ENCODE measurements at places on chromosomes 4 and X.

- no peak for DNase-seq
Observed at GRCh38 chr4:123844374-123844773, 447.8 kb downstream of the SPRY1 start.

- no peak for DNase-seq
Observed at GRCh38 chr4:130028552-130028951, 932.6 kb downstream of the C4orf33 start.

- DNase-seq, result no peak
Observed at GRCh38 chrX:38183596-38183995, 37.1 kb downstream of the SRPX start.

GRCh38 chrX:38985375-38985774 is 184.1 kb downstream of the MID1IP1 start:
- no peak for DNase-seq

- no peak for DNase-seq
Observed at GRCh38 chr4:80732010-80732409, 298.5 kb upstream of the BMP3 start.

- no peak for DNase-seq
Observed at GRCh38 chr4:76310683-76311082, 4.2 kb downstream of the STBD1 start.

DNA sequence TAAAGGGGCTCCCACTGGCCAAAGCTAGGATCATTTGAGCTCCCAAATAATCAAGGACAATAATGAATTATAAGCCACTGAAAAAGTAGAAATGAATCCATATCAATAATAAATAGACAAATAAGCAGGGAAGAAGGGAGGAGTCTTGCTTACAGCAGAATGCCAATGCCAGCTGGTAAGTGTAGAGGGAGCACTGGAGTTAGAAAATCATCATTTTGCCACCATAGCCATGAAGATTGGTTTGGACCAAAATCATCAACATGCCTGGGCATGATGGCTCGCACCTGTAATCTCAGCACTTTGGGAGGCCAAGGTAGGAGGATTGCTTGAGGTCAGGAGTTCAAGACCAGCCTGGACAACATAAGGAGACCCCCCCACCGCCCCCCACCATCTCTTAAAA is 20.4 kb upstream of the SH3KBP1 start:
- no peak for DNase-seq

DNA sequence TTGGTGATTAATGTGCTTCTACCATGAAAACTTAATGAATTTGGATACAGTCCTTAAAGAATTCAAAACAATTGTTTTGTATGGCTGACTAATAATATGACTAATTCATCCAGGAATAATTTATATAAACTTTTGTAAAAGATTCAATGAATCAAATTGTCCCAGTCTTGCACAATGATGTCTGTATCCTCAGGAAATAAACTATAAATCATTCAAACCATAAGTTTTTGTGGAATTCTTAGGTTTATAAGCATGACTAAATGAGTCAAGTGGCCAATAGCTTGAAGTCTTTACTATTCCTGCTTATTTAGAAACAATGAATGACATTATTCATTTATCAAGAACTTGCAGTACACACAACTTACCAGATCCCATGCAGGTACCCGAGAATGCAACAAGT is 935.0 kb upstream of the INTU start:
- no peak for DNase-seq

- DNase-seq, result no peak
Observed at GRCh38 chrX:39816871-39817731, 280.7 kb downstream of the BCOR start.

DNA sequence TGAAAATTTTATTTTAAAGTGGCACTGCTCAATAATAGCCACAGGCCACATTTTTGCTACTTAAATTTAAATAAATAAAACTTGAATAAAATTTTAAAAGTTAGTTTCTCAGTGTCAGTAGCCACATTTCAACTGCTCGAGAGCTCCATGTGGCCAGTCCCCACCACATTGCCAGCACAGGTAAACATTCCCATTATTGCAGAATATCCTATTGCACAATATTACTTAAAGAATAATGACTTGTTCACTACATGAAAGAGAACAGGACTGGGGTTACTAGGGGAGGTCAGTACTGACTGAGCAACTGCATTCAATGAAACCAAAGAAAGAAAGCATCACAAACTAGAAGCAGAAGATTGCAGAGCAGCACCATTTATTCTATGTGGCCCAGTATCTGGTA is 2201.6 kb upstream of the TENM3 start:
- no peak for DNase-seq

GRCh38 chr4:59127006-59127405 is 2016.8 kb upstream of the IGFBP7 start:
- no peak for DNase-seq

GRCh38 chr4:24686866-24687692 is 102.7 kb upstream of the DHX15 start:
- DNase-seq, result no peak

GRCh38 chr4:89509708-89510281 is 202.2 kb upstream of the GPRIN3 start:
- DNase-seq, result no peak

- no peak for DNase-seq
Observed at GRCh38 chr4:166895771-166896170, 338.5 kb downstream of the SPOCK3 start.

DNA sequence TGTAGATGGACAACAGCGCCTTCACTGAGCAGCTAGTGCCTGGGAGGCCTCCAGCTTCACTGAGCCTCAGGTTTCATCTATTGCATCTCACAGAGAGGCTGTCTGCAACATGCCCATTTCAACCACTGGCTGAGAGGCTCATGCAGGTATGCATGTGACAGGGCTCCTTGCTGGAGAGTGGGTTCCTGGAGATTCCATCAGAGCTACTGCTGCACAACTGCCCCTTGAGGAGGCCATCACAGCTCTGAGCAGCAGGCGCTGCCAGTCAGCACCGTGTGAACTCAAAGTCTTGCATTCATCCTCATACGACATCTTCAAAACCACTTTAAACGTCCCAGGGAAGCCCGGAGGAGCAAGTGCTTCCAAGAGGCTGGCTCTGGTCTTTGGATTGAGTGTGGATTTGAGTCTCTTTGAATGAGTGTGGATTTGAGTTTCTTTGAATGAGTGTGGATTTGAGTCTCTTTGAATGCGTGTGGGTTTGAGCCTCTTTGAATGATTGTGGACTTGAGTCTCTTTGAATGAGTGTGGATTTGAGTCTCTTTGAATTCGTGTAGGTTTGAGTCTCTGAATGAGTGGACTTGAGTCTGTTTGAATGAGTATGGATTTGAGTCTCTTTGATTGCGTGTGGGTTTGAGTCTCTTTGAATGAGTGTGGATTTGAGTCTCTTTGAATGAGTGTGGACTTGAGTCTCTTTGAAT is 8.7 kb downstream of the P2RY8 start:
- DNase-seq, result no peak

GRCh38 chr4:122065149-122065548 is 87.0 kb upstream of the BLTP1 start:
- no peak for DNase-seq

DNA sequence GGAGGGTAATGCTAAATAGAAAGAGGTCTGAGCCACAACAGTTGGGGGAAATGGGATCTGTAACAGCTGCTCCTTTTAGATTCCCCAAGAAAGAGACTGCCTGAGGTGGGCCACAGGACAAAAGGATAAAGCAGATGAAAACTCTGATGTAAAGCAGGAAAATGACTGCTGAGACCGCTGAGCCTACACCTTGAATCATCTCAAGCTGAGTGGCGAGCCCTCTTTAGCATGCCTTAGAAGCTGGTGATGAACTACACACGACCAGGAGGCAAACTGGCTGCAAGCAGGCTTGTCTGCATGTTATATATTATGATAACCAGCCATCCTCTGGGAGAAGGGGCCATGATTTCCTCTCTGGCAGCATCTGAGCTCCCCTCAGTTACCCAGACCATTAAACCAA is 88.4 kb downstream of the TTC29 start:
- DNase-seq, result no peak

DNA sequence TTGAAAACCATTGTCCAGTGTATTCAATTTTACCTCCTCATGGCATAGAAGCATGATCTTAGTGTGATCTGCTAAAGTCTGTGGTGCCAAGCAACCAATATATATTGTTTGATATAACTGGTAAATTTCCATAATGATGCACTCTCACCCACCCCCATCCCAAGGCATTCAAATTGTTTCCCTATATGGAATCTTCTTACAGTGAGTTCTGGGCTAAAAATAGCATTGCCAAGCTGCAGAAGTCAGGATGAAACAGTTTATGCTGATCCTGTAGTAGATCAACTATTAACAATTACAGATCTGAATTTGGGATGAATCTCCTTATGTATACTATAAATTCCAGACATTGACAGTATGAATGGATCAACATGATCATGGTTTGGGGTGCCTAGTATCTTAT is 20.9 kb downstream of the FGF13 start:
- DNase-seq, result no peak

- DNase-seq, result no peak
Observed at GRCh38 chr4:83364312-83364711, 29.7 kb upstream of the HPSE start.

DNA sequence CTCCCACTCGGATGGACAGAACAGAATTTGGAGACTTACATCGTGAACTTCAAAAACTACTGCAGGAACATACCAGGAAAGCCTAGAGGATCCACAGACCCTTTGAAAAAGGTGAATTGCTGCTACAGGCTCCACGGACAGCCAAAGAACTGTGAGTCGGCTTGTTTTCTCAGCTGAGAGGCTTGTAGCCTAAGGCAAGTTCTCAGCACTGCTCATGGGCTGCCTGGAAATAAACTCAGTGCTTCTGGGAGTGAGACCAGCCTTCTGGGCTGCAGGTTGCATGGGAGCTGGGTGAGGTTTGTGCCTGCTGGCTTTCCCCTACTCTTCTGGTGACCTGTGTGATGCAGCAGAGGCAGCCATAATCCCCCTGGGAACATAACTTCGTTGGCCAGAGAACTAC is 1397.6 kb downstream of the FAM133A start:
- no peak for DNase-seq

DNA sequence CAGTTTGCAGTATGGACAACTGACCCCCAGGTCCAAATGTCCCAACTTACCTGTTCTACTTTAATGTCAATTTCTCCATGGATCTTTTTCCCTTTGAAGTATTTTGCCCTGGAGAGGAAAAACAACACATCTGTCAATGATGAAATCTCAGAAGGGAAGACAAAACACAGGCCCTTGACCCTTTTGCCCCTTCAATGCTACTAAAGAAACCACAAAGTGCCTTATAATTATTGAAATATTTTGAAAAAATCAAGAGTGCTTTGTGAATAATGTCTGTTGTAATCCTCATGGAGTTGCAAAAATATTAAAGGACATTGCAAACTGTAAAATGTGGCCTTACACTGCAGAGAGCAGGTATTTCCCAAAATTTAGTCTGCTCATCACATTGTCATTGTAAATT is 12.6 kb downstream of the SYN1 start:
- DNase-seq, result no peak

GRCh38 chr4:129059028-129059427 is 34.3 kb downstream of the SCLT1 start:
- no peak for DNase-seq

DNA sequence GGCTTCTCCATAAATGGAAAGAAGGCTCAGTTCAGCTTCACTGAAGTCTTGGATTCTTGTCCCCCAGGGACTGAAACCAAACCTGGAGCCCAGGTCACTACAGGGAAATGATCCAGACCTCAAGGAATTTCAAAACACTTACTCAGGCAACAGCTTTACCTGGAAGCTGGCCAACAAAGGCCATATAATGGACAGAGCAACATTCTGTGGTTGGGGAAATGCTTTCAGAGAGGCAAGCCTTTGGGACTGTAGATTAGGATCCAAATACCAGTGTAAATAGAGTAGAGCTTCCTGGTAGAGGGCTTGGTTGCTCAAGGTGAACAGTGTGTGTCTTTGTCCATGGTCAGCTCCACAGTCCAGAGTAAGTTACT is 57.0 kb upstream of the PROM1 start:
- DNase-seq, result no peak

DNA sequence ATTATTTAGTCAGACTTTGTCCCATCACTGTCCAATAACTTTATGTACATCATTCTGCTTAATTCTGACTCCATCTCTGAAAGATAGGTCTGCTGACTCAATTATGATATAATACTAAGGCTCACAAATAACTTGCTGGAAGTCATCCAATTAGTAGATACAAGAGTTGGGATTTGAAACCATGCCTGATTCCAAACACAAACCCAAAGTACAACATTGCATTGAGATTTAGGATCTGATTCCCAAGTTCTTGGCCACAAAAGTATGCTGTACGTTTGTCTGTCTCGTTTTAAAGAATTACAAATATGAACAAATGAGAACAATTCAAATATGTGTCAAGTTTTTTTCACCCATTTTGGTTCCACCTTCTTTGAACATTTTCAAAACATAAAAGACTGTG is 108.8 kb downstream of the AMELX start:
- no peak for DNase-seq

DNA sequence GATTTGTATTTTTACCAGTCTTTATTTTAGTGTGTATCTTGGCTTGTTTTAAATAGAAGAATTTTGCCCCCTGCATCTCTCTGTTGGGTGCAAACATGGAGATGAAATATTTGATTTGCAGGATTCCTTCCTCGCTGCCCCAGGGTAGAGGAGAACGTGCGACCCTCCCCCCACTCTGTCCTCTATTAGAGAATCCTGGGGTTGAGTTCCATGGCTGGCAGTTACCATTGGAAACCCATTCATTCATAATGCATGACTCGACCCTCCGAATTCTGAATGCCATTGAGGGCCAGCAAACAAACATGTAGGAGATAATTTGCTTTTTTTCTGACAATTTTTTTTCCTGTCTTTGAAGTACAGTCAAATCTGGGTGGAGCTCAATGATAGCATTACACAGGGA is 53.7 kb downstream of the TRIM2 start:
- no peak for DNase-seq

DNA sequence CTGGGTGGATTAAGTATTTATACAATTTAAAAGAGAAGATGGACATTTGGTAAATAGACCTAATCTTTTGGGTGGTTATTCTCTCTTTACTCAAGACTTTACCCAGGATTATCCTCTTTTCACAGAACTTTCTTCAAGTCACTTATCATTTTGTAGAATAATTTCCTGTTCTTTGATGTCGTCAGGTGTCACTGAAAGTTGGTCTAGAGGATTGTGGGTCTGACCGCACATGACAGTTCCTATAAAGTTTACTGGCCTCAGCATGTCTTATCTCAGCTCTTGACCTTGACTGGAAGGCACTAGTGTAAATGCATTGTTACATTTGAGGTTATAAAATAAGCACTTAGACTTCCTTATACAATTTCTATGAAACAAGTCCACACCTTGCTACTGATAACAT is 139.9 kb upstream of the SLC4A4 start:
- DNase-seq, result no peak

DNA sequence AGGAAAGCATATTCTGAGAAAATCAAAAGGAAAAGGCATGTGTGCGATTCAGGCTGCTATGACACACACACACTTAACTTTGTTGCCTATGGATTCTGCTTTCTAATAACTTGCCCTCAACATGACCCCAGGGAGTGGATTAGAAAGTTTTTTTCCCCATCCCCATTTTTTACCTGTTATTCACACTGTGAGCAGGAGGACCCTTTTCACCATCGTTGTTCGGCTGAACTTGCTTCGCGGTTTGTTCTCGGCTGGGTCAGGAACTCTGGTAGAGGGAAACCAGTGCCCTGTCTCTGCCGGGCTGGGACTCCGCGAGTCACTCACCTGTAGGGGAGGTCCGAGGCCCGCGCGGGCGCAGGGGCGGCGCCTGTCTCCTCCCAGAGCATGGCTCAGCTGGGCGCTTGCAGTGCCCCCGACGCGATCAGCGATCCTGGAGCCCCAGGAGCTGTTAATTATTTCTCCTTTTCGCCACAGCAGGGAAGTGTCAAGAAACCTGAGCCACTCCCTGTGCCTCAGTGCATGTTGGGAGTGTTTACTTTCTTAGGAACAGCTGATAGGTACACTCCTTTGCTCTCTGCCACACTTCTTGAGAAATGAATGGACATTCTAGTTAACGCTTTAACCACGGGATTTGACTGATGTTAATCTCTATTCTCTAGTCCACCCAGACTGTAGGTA is at the start of gene RASSF6:
Gene RASSF6, minus strand, starts transcription at position 322 of the 678 bp plus-strand sequence. CDS start 8,641 bp downstream, outside the sequence.
- no peak for DNase-seq
